NB4 (cell line): ENCODE measurements at places on chromosomes 13 and 19.

- DNase-seq = no peak
These were observed 793.7 kb upstream of the SLITRK5 start for GRCh38 chr13:86877441-86877840.

DNA sequence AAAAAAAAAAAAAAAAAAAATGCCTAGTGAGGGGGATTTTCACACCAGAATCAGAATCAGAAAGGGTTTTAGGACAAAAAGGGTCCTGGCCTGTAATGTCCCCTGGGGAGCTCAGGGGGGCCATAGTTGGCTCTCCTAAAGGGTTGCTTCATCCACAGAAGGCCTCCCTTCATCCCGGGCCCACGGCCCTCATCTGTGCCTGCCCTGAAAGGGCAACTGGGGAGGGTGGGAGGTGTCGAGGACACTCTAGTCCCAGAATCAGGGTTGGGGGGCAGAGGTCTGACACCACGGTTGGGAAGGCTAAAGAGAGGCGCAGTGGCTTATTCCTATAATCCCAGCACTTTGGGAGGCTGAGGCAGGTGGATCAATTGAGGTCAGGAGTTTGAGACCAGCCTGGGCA lies 22.5 kb upstream of the ZNRF4 start:
- no peak for DNase-seq

DNA sequence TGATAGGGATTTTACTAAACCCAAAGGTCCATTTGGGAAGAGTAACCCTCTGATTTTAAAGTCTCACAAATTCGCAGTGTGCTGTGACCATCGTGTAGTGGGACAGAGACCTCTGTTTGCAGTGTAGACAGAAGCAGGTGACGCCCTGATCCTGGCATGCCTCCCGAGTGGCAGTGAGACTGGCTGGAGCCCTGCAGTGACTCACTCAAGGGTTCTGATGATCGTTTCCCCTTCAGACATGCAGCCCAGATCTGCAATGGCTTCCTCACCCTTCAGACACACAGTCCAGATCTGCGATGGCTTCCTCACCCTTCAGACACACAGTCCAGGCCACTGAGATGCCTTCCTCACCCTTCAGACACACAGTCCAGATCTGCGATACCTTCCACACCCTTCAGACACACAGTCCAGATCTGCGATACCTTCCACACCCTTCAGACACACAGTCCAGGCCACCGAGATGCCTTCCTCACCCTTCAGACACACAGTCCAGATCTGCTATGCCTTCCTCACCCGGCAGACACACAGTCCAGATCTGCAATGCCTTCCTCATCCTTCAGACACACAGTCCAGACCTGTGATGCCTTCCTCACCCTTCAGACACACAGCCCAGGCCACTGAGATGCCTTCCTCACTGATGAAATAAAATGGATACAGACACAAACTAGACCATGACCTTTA lies 125.2 kb downstream of the ATP11A start:
- no peak for DNase-seq

- DNase-seq = peak; percentile 89
These were observed 3.9 kb downstream of the ZNF266 start for GRCh38 chr19:9431475-9431874.

DNA sequence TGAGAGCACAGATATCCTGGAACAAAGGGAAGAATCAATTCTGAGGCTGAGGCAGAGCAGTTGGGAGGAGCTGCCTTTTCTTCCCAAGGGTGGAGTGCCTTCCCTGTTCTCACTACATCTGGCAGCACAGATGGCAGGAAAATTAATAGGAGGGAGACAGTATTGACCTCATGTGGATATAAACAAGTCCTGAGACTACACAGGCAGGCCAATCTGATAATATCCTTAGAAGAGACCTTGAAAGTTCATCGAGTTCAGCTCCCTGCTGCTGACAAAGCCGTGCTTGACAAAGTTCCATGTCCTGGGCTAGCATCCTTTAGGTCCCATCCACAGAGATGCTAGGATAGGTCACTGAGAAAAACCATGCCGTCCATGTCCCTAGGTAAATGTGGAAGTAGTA lies 1451.5 kb downstream of the EFNB2 start:
- no peak for DNase-seq

- no peak for DNase-seq
These were observed 4.4 kb downstream of the BCAT2 start for GRCh38 chr19:48806518-48806817.

GRCh38 chr19:33557196-33557595 lies 35.6 kb upstream of the PEPD start:
- no peak for DNase-seq

DNA sequence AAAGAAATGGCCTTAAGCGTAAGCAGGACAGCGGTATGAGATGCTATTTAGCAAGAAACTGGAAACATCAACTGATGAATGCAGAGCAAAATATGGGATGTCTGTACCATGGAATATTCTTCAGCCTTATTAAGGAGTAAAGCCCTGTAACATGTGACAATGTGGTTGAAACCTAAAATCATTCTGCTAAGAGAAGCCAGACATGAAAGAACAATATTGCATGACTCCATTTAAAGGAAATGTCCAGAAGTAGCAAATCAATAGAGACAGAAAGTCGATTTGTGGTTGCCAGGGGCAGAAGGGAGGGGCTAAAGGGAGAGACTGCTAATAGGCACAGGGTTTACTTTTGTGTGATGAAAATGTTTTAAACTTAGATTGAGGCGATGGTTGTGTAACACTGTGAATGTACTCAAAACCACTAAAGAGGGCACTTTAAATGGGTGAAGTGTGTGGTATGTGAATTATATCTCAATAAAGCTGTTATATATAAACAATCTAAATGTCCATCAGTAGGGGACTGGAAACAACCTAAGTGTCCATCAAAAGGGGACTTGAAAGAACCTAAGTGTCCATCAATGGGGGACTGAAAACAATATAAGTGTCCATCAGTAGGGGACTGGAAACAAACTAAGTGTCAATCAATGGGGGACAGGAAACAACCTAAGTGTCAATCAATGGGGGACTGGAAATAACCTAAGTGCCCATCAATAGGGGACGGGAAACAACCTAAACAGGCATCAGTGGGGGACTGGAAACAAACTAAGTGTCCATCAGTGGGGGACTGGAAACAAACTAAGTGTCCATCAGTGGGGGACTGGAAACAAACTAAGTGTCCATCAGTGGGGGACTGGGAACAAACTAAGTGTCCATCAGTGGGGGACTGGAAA lies 45.4 kb downstream of the CCL25 start:
- no peak for DNase-seq

DNA sequence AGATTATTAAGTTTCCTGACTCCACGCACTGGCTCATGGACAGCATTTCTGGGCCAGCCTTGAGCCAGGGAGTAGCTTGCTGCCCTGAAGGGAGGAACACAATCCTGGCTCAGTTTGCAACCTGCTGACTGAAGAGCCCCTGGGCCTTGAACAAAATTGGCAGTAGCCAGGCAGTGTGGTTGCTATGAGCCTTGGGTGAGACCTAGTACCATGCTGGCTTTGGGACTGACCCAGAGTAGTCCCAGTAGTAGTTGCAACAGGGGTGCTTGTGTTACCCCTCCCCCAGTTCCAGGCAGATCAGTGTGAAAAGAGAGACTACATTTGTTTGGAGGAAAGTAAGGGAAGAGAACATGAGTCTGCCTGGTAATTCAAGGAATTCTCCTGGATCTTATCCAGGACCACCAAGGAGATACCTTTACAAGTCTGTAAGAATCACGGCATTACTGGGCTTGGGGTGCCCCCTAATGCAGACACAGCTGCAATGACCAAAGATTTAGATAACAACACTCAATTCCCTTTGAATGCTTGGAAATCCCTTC lies 22.0 kb downstream of the ITGBL1 start:
- DNase-seq = peak; percentile 4

DNA sequence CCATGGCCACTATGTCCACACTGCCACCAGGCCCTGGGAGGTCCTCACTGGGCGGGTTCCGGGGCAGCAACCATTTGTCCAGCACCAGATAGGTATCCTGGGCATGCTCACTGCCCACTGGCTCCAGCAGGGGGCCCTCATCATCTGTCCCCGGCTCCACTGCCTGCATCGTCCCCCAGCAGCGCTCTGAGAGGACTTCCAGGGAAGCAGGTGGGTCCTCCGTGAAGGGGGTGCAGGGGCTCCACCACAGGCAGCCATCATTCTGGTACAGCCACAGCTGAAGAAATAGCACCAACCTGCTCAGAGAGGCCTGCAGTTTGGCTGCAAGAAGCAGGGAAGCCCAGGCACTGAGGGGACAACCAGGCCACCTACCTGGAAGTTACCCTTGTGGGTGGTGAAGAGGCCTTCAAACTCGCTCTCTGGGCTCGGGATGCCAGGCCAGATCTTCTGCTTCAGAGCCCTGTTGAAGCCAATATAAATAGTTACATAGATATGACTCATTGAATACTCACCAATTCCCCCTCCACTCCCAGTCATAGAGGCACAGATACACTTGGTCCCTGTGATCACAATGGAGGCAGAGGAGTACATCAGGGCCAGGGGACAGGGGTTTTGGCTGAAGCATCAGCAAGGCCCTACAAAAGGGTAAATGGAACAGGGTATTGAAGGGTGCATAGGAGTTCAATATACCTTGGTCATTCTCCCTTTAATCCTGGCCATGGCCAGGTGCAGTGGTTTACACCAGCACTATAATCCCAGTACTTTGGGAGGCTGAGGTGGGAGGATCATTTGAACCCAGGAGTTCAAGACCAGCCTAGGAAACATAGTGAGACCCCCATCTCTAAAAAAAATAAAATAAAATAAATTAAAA lies 4.1 kb downstream of the SWSAP1 start:
- DNase-seq = peak; percentile 61

DNA sequence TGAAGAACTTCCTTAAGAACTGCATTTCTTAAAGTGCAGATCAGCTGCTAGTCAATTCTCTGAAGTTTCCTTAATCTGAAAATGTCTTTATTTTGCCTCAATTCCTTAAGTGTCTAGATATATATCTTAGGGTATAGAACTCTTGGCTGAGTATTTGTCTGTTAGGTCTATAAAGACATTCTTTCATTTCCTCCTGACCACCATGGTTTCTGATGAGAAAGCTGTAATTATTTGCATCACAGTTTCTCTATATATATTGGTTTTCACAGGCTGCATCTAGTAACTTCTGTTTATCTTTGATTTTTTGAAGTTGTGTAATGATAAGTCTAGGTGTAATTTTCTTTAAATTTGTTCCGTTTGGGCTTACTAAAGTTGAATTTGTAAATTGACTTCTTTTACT lies 15.2 kb downstream of the NDFIP2 start:
- no peak for DNase-seq

DNA sequence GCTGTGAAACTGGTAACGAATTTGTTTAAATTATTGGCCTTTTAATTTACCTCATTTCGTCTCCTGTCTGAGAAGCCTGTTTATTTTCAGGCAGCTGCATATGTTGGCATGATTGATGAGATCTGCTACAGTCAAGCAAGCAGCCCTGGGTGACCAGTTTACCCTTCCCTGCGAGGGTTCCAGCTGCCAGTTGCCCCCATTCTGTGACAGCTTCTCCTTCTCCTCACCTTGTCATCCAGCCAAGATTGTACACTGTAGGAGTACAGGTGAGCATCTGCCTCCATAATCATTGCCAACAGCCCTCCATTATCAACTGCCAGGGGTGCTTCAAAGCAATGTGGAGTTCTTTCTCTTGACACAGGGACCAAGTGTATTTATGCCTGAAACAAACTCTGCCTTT lies 1979.9 kb upstream of the PRR20A start:
- no peak for DNase-seq
